Fibroblast of the aortic adventitia (primary cell): ENCODE measurements at places on chromosomes 11 and 22.

DNA sequence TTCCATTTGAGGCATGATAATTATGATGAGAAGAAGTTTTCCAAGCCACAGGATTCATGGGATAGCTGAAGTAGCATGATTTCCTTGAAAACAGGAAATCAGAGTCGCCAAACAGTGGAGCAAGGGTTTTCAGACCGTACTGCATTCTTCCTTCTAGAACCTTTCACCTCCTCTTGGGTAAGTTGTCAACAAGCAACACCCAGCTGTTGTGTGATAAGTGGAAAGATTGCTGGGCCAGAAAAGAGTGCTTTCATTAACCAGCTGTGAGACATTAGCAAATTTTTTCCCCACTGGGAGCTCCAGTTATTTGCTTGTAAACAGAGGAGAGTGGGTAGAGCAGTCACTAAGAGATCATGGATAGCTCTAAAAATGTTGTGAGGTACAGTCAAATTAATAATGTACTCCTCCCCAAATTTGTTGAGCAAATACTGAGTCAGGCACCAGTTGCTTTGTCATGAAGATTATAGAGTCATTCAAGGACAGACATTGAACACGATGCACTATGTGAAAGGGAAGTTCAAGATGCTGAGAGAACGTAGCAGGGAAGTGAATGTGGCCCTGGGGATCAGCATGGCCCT, 11.7 kb upstream of the MPEG1 start:
- peak; percentile 23 for DNase-seq

- DNase-seq, result no peak
These were observed 4.6 kb upstream of the SIGIRR start for GRCh38 chr11:419248-420005.

- DNase-seq, result peak; percentile 95
These were observed 7.0 kb downstream of the MAP3K11 start for GRCh38 chr11:65606876-65607613.

- peak; percentile 70 for DNase-seq
These were observed 9.0 kb upstream of the CYTH4 start for GRCh38 chr22:37273126-37273845.

- no peak for DNase-seq
These were observed 28.3 kb upstream of the RCN1 start for GRCh38 chr11:32062540-32062939.

DNA sequence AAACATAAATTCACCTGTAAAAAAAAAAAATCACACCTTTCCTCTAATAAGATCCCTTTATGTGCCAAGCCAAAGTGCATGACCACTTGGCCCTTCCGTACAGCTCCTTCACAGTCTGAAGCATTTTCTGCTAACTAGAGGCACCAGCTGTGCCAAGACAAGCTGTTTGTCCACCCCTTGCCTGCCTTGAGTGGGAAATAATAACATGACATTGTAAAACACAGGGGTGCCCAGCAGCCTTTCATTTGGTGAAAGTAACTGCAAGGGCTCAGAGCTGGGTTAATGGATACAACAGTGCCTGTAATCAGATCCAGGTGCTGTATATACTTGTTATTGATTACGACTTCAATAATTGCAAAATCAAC, 59.2 kb downstream of the DDIAS start:
- DNase-seq, result no peak

- DNase-seq, result no peak
These were observed 3.3 kb downstream of the ART5 start for GRCh38 chr11:3638513-3638912.

DNA sequence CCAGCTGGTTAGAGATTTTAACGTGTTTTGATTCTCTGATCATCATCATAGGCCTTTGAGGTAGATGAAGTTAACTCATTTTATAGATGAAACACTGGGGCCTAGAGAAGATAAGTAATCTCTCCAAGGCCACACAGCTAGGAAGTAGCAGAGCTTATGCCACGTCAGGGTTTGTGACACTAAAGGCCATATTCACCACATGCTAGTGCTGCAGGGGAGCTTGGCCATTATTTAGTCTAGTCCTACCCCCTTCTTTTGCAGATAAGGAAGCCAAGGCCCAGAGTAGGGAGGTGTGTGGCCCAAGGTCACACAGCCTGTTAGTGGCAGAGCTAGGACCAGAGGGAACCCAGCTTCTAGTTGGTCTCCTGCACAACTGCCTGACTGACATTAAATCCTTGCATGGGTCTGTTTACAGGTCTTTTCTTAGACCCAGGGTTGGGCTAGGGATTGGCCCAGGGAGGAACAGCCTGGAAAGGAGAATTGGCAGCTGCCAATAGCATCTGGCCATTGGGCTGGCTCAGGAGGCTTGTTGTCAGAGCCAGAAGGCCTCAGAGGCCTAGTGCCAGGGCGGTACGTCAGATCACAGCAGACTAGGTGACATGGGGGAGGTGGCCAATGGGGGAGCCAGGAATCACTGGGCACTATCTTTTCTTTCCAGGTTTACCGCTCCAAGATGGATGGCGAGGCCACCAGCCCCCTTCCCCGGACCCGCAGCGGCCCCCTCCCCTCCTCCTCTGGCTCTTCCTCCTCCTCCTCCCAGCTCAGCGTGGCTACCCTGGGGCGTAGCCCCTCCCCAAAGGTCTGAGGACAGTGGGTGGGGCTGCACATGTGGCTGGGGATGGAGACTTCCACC, 36.0 kb downstream of the PHLDB1 start:
- no peak for DNase-seq

DNA sequence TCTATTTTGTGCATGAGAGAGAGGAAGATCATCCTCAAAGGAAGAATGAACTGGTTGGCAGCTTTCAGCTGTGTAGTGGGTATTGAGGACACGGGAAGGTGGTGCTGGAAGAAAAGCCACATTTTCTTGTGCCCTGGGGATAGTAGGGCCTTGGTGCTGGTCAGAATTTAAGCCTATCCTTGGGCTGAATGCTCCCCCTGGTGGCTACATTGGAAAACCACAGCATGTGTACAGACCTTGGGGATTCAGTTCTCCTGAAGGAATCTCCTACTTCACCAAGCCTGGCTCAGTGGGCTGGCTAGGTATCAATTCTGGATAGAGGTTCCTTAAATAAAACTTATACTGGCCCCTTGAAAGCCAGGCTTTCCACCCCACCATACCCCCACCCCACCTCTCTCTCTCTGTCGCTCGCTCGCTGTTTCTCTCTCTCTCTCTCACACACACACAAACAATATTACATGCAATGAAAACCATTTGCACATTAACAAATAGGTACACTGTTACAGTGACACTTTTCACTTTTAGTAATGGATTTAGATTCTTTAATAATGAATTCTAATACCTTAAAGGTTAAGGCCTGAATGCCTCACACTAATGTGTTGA, 2.8 kb upstream of the OR51M1 start:
- peak; percentile 83 for DNase-seq

DNA sequence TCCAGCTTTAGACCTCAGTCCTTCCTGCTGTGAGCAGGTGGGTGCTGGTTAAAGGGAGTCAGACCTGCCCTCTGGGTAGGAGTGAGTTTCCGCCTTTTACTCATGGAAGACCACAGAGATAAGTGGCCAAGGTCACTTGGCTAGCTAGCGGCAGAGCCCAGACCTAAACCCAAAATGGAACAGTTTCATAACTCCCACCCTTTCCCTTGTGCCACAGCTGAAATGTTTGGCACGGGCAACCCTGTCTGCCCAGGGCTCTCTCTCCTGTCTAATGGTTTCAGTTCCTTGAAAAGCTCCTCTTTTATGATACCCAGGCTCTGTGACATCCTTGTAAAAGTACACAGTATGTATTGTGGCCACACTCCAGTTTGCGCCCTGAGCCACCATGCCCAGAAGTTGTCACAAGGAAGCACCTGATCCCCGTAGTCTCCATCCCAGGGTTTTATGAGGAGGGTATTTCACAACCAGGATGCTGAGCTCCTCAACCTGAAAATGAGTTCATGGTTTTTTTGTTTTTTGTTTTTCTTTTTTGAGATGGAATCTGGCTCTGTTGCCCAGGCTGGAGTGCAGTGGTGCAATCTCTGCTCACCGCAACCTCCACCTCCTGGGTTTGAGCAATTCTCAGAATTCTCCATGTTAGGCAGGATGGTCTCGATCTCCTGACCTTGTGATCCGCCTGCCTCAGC, 5.1 kb downstream of the MB start:
- DNase-seq, result no peak

GRCh38 chr22:49923445-49923844, 5.0 kb downstream of the CRELD2 start:
- DNase-seq, result no peak

GRCh38 chr22:43889201-43889859, 2.5 kb downstream of the PNPLA5 start:
- DNase-seq, result no peak

- DNase-seq, result no peak
These were observed 50.9 kb downstream of the PITPNB start for GRCh38 chr22:27867953-27868731.

DNA sequence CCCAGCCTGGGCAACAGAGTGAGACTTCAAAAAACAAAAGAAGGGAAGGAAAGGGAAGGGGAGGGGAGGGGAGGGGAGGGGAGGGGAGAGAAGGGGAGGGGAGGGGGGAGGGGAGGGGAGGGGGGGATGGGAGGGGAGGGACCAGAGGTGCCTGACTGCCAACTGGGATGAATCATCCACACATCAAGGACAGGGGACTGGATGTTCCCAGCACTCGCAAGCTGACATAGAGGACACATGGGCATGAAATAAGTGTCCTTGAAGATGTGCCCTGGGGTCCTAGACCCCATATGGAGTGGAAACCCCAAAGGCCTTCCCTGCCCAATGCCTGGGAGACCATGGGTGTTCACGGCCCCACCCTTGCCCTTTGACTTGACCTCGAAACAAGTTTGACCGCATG, 19.8 kb downstream of the TST start:
- DNase-seq, result no peak

GRCh38 chr11:73189315-73189714, 28.8 kb upstream of the P2RY2 start:
- no peak for DNase-seq

GRCh38 chr11:62402226-62402959, 16.4 kb upstream of the SCGB1A1 start:
- peak; percentile 45 for DNase-seq

DNA sequence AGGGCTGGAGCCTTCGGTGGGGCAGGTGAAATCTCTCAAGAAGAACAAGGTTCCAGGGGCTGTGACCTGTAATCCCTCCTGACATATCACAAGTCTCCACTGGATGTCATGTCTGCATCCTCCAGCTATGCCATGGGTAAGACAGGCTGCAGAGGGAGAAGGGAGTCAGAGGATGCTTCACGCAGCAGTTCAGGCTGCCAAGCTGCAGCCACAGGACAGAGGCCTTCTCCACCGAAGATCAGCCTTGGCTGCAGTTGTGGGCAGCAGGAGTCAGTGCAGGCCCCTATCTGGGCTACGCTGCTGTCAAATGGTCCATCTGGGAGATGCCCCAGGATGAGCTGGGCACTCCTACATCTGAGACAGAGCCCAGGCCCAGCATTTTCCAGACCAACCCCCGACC, 25.0 kb downstream of the DKK3 start:
- DNase-seq, result no peak

DNA sequence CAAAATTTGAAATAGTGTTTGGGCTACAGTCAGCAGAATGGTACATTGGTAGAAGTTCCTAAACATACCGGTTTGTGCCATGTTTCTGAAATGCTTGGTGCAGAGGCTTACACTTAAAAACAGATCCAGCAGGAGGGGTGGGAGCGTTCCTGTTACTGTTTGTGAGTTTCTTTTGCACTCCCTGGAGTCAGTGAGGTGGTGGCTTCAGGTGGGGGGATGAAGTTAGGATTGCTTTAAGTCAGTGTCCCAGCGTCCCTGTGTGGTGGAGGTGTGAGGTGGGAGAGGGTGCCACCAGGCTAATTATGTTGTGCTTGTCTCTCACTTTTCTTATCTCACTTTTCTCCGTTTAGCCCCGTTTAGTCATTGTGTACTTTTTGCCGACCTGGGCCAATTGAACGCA, 9.7 kb downstream of the TNRC6B start:
- DNase-seq, result no peak

DNA sequence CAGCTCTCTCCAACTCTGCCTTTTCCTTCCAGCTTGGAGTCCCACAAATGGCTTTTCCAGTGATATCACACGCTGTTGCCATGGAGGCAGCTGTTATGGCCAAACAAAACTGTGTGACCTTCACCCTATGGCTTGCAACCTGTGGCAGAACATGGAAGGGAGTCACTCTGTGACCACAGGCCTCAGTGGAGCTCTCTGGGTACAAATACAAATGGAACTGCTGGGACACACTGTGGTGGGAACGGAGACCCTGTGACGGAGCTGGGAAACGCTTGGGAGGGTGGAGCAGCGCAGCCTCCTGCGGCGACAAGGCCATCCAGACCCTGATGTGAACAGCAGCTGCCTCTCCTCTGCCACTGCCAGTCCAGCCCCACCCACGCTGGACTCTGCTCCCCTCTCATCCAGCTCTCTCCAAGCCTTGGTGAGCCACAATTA, 162.5 kb downstream of the ETS1 start:
- DNase-seq, result peak; percentile 46

- peak; percentile 45 for DNase-seq
These were observed 73.3 kb downstream of the PRSS23 start for GRCh38 chr11:86873573-86874083.

DNA sequence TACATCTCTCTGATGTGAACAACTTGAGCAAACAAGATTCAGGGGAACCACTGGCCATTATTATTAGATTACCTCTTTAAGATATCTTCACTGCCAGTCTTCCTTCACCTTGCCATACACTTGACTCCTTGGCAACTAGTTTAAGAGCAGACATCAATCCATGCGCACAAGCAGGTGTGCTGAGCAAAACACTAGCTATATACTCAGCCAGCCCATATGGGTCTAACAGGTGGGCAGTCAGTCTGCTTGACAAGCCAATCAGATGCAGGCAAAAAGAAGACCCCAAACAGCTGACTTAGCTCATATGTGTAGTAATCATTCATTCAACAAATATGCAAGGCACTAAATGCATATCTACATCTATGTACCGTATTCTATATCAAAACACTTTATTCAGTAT, 101.2 kb downstream of the SIK3 start:
- no peak for DNase-seq

DNA sequence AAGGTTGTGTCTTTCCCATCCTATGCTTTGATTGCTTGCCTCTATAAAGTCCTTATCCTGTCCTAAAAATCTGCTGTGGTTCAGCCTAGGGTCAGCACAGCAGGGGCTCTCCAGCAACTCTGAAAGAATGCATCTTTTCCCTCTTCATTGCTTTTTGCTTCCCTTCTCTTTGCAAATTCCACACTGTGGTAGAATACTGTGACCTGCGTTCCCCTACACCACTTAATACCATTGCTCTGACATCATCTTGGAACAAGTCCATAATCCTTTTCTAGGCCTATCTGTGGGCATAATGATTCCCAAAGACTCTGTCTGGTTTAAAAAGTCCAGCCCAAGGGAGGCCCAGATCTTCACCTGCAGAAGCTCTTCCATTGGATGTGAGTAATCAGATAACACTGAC, 177.7 kb downstream of the NAV2 start:
- peak; percentile 82 for DNase-seq

- DNase-seq, result no peak
These were observed 131.4 kb upstream of the C11orf58 start for GRCh38 chr11:16606784-16607674.
